SJCRH30 (cell line): ENCODE measurements at places on chromosomes 13 and 19. TPM values are rescaled to one million over a fixed set of nuclear protein-coding genes. Genes with fewer than 3 reads are reported as not detected.
A peak's percentile ranks its signal among the peaks of the same experiment; 100 is the strongest.

DNA sequence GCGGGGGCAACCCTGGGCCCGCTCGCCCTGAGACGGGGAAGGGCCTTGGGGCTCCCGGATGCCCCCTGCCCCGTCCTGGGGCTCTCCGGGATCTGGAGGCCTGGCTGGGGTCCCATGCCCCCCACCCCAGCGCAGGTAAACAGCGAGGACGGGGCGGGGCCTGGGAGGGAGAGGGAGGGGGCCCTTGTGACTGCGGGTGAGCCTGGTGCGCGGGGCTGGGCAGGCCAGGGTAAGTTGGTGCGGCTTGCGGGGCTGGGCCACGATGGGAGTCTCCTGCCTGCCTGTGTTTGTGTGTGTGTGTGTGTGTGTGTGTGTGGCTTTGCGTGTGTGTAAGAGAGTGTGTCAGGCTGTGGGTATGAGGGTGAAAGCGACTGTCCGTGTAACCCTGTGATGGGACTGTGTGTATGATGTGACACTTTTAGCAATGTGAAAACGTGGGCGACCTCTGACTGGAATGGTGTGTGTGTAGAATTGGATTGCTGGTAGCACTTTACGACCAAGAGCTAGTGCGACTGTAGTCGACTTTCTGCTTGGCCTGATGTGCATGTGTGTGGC, 426 bp downstream of the KLC3 start:
- no peak overlapping the region for H3K27ac ChIP-seq
- DNase-seq: no peak
- no peaks in the 10 kb centered on the region for H3K36me3 ChIP-seq
- no peaks in the 10 kb centered on the region for H3K4me1 ChIP-seq
- 0 out of 2 replicates have a peak, but pooled peaks cover 3% of the 10 kb centered on the region for H3K27me3 ChIP-seq

ZNF560 gene
- 0.05 TPM in 1 of 2 replicates, not detected in the other for total RNA-seq

- no peak overlapping the region for H3K4me3 ChIP-seq
- H3K4me1 ChIP-seq: peaks cover 15% of the 10 kb centered on the region
- H3K27ac ChIP-seq: no peak overlapping the region
- H3K36me3 ChIP-seq: no peaks in the 10 kb centered on the region
These were observed 109.2 kb upstream of the SLC7A1 start for GRCh38 chr13:29704648-29705047.

DNA sequence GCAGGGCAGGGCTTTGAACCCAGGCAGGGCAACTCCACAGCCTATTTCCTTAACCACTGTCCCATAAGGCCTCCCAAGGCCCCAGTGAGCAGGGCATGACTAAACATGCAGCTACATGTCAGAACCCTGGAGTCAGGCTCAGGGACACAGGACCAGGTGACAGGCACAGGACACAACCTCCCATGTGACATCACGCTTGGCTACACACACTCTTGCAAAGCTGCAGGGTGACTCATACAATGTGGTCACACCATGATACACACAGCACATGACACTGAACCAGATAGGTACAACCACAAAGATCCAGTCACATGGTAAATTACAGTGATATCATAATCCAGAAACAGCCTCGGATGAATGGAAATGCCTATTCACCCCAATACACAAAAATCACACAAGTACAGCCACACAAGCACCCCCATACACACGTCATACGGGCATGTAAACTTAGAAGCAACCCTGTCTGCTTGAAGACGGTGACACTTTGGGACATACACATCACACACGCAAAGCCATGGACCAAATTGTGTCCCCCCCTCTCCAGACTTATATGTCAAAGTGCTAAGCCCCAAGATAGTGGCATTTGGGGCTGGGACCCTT, 14.5 kb downstream of the KLK4 start:
- peak; percentile 37 for DNase-seq
- H3K4me3 ChIP-seq: no peak overlapping the region
- peaks cover 7% of the 10 kb centered on the region; the same call in 1 of the 2 replicates for H3K4me1 ChIP-seq
- H3K27ac ChIP-seq: no peak overlapping the region
- no peaks in the 10 kb centered on the region for H3K36me3 ChIP-seq
- no peaks in the 10 kb centered on the region for H3K27me3 ChIP-seq

F10 gene
- total RNA-seq: 0.16 and 0.56 TPM in 2 replicates

- no peak overlapping the region for H3K27ac ChIP-seq
- H3K27me3 ChIP-seq: no peaks in the 10 kb centered on the region; the same call in none of the 2 replicates
- H3K36me3 ChIP-seq: no peaks in the 10 kb centered on the region
- H3K4me1 ChIP-seq: no peaks in the 10 kb centered on the region
- no peak for DNase-seq
- no peak overlapping the region for H3K4me3 ChIP-seq
These were observed 200.2 kb downstream of the KATNAL1 start for GRCh38 chr13:30107121-30107520.

SLC25A41 gene
- total RNA-seq: 0.14 TPM in 1 of 2 replicates, not detected in the other

DNA sequence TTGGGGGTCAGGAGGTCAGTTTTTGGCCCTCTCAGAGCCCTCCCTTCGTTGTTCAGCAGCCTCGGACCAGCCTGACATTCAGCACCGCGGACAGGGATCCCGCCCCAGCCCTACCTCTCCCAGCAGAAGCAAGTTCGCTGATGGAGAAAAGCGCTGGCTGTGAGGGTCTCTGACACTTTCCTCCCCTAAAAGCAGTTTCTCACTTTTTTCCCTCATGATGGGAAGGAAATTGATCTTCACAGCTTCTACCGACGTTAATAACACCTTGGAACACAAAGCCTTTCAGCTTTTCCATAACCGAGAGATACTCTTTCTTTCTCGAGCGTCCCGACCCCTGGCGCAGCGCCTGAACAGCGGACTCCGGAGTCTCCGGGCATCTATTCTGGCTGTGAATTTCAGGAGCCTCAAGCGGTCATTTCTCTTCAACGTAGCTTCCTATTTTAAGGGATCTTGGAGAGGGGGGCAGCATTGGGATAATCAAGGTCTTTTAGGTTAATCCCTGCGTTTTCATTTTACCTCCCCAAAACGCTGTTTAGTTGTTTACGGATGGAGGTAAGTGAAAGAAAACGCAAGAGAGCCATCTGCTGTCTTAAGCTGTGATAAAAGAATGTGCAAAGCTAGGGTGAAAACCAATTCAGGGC, 467.2 kb downstream of the ITGBL1 start:
- H3K4me1 ChIP-seq: no peaks in the 10 kb centered on the region
- H3K27ac ChIP-seq: no peak overlapping the region
- no peaks in the 10 kb centered on the region for H3K27me3 ChIP-seq
- H3K4me3 ChIP-seq: no peak overlapping the region
- no peaks in the 10 kb centered on the region for H3K36me3 ChIP-seq
